ENCODE measurements at places on chromosomes 2 and 18. TPM values are rescaled to one million over a fixed set of nuclear protein-coding genes. Genes with fewer than 3 reads are reported as not detected.

DNA sequence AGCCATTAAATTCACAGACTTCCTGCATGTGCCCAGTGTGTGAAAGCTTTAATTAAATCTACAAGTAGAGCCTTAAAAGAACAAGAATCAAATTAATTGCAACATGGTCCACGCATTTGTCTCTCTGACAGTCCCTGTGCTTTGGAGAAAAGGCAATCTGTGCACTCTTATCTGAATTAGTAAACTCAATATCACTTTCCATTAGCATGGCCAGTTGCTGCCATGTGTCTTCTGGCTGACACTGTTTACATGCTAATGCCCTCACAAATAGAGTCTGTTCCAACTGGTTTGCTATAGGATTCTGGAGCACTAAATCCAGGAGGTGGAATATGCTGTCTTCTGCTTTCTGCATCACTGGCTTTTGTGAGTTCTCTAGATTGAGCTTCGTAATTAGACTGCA, 434.5 kb upstream of the RAB12 start:
- no peak overlapping the region for H3K4me3 ChIP-seq
- H3K27ac ChIP-seq = no peak overlapping the region
- no peaks in the 10 kb centered on the region for H3K4me1 ChIP-seq
- H3K27me3 ChIP-seq = no peaks in the 10 kb centered on the region
- DNase-seq = no peak
- H3K36me3 ChIP-seq = no peaks in the 10 kb centered on the region

DNA sequence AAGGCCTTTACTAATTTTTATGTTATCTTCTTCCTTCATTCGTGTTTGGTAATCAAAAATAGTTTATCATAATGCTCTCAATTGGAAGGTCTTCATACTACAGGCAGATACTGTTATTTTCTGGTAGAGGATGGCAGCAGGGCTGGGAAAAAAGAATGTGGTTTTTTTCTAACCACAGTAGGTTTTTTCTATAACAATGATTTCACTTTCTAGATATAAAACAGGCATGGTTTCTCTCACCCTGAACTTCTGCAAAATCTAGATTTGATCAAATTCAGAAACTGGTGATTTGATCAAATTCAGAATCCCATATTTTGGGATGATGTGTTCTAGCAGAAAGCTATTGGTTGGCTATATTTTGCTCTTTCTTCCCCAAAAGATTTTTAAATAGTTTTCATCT, 27.6 kb downstream of the BCL11A start:
- H3K27me3 ChIP-seq = no peaks in the 10 kb centered on the region
- H3K4me3 ChIP-seq = no peak overlapping the region

DNA sequence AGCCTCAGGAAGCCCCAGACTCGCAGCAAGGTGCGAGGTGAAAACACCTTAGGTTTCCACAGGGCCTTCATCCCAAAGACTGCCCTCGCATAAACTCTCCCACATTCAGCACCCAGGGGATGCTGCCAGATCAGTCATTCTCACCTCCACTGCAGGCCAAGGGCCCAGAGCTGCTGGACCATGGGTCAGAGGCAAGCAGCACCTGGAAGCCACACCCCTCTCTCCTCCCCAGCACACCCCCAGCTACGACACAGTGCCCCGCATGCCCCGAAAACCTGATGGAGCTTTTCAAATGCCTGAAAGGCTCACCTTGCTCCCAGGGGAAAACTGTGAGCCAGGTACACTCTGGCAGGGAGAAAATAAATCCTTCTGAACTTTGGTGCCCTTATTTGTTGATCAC, 31.9 kb upstream of the LDLRAD4 start:
- no peaks in the 10 kb centered on the region for H3K36me3 ChIP-seq
- no peak for DNase-seq
- no peaks in the 10 kb centered on the region for H3K4me1 ChIP-seq
- no peak overlapping the region for H3K4me3 ChIP-seq
- H3K27me3 ChIP-seq = no peaks in the 10 kb centered on the region
- H3K27ac ChIP-seq = no peak overlapping the region

Gene SPP2
- 0.37 TPM for total RNA-seq

Gene MYCN
- total RNA-seq = not detected
